NB4 (cell line): ENCODE measurements at places on chromosomes 16 and 17.

- peak; percentile 46 for DNase-seq
Observed at GRCh38 chr16:56423584-56424403, 1.6 kb downstream of the AMFR start.

GRCh38 chr16:66649636-66650205 is 45.2 kb downstream of the CMTM3 start:
- no peak for DNase-seq

GRCh38 chr16:71426069-71426879 is 15.6 kb downstream of the TLE7 start:
- peak; percentile 25 for DNase-seq

DNA sequence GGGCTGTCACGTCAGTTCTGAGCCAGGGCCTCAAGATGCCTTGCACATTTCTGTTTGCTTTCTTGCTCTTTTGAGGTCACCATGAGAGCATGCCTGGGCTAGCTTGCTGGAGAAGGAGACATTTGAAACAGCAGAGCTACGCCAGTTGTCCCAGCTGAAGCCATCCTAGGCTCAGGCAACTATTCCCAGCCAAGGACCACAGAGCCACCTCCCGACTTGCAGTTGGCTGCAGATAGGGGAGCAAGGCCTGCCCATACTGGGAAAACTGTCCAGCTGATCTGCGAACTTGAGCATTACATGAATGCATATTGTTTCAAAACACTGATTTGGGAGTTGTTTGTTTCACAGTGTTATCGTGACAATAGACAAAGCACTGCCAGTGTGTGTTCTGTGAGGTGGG is 340.8 kb downstream of the XYLT1 start:
- no peak for DNase-seq

- no peak for DNase-seq
Observed at GRCh38 chr17:63338272-63338671, 107.8 kb downstream of the CYB561 start.

DNA sequence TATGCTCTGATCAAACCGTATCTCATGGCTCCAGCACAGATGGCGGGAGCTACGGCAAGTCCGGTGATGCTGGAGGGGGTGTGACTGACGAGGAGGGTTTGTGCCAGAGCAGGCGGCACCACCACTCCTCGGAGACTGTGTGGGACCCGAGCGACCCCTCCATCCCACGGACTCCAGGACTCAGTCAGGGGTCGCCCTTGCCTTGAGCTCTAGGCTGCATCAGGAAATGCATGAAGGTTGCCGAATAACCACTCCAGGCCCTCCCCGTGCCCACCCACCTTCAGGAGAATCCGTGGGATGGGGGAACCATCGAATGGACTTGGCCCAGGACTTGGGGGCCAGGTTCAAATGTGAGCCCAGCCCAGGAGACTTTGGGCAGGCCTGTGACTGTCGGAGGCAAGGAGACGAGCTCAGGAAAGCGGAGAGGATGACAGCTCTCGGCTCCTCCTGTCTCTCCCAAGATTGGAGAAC is 60.2 kb upstream of the ZNF469 start:
- DNase-seq, result no peak

DNA sequence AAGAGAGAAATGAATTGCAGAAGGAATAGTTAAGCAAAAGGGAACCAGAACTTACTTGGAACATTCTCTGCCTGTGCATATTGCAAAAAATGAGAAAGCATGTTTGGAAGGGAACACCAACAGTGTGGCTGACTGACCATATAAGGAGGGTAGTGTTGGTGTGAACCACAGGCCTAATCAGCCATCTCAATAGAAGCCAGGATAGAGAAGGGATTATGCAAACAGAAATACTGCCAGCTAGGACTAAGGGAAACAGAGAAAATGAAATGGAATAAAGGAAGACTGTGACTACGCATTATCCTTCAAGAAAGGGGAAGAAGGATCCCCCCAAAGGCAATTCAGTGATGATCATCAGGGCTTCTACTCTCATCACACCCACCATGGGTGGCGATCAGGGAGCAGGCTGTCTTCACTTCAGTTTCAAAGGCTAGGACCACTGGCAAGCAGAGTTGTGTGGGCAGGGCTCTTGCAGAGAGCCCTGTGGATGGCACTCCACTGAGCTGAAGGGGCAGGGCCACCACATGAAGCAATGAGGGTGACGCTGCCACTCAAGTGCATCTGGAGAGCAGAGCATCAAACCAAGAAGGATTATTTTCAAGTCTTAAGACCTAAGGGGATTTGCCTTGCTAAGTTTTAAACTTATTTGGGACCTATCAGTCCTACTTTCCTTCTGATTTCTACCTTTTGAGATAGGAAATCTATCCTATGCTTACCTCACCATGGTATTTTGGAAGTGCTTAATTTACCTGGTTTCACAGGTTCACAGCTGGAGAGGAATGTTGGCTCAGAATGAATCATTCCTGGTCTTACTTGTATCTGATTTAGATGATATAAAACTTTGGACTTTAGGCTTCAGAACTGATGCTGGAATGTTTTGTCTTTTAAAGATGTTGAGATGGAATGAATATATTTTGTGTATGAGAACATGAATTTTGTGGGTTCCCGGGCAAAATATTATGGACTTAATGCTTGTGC is 140.5 kb downstream of the SSH2 start:
- DNase-seq, result no peak

DNA sequence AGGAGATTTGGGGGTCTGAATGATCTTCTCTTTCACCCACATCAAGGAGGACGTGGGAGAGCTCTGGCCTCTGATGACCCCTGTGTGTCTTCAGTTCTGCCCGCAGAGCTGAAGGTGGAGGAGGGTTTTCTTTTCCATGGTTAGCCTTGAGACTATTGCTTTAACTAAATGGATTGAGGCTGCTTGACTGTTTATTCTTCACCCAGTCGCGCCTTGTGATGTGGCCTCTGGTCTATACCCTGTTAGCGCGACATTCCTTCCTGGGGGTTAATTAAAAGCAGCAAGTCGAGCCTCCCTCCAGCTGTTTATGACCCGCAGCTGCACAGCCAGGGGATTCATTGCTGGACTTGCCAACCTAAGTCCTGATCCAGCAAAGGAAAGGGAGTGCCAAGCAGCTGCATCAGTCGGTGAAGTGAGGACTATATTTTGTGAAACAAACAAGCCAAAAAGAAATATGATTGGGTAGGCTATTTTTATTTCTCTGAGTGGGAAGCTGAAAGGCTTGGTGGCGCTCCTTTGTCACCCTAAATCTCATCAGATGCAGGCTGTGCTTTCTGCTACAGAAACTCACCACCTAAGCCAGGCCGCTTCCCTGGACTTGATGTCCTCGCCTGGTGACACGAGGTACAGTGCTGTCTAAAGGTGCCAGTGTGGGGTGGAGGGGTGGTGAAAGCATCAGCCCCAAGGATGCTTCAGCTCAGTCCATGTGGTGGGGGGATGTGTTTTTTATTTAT is 11.0 kb upstream of the SEC14L1 start:
- no peak for DNase-seq

DNA sequence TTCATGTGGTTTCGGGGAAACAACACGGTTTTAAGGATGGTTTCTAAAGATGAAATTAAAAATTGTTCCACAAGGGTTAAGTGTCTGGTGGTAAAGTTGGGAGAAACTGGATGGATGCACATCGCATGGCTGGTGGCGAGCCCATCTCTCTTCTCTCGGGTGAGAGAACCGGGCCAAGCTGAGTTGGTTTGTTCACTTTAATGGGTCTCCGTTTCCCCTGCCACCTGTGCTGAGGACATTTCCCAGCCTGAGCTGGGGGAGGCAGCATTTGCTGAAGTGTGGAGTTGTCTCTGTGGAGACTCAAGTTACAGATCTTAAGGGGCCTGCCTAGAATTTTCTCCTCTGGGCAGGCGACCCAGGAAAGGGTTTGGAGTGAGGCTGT is 7.9 kb downstream of the FUS start:
- no peak for DNase-seq

DNA sequence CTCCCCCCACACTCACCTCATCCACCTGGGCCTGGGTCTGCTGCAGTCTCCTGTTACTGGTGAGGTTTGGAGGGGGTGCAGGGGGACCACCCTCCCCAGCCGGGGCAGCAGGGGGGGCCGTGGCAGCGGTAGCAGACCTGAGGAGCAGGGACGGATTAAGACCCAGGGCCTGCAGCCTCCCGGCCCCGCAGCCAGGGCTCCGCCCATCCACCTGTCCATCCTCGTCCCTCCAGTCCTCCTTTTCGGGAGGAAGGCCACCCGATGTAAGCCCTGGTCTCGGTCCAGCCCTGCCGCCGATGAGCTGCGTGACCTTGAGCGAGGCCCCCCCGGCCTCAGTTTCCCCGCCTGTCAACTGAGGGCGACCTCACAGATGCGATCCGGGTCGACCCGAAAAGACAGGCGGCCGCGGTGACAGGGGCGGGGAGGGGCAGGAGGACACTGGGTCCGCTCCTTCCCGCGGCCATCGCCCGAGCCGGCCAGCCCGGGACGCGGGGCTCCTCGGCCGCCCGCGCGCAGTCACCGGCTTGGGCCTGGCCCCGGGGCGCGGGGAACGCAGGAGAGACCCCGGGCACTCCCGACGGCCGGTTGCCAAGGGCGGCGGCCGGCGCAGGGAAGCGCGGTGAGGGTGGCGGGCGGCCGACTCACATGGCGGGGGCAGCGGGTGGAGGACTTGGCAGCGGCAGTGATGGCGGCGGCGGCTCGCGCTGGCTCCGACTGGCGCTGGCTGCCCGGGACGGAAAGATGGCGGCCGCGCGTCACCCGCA is at the start of gene VAMP2:
VAMP2 (minus strand) TSS at position 716 of the 764 bp plus-strand sequence; CDS start at position 647, 69 bp downstream.
- peak; percentile 63 for DNase-seq

- DNase-seq, result peak; percentile 66
Observed at GRCh38 chr17:82690786-82691489, 7.6 kb downstream of the RAB40B start.

- no peak for DNase-seq
Observed at GRCh38 chr17:49117587-49118230, 14.9 kb upstream of the B4GALNT2 start.

- DNase-seq, result peak; percentile 45
Observed at GRCh38 chr16:57186872-57187854, 1.0 kb downstream of the RSPRY1 start.

GRCh38 chr17:49287481-49287880 is 56.9 kb upstream of the PHOSPHO1 start:
- DNase-seq, result no peak

DNA sequence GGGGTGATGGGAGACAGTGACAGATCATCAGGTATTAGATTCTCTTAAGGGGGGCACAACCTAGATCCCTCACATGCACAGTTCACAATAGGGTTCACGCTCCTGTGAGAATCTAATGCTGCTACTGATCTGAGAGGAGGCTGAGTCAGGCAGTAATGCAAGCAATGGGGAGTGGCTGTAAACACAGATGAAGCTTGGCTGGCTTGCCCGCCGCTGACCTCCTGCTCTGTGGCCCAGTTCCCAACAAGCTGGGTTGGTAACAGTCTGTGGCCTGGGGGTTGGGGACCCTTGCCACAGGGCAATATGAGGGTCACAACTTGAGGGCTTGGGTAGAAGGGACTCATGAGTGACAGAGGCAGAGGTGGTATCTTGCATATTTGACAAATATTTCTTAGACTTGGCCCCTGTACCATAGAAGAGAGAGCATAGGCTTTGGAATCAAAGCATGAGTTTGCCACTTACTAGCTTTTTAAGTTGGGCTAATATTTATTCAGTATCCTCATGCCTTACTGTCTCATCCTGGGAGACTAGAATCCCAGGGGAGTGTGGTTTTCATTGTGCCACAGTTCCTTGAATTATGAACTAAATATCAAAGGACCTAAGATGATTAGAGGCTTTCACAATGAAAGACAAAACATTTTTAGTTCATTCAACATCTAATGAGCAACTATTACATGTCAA is 133.4 kb downstream of the SPACA3 start:
- DNase-seq, result no peak

GRCh38 chr16:73054125-73054484 is 6.2 kb upstream of the ZFHX3 start:
- DNase-seq, result no peak

- no peak for DNase-seq
Observed at GRCh38 chr17:47207143-47208067, 1.7 kb upstream of the MYL4 start.

GRCh38 chr17:37158290-37158689 is 209.5 kb downstream of the AATF start:
- no peak for DNase-seq

- peak; percentile 39 for DNase-seq
Observed at GRCh38 chr17:55444471-55445441, 23.1 kb upstream of the MMD start.

- DNase-seq, result peak; percentile 42
Observed at GRCh38 chr17:40316571-40317344, 7.8 kb downstream of the RARA start.

DNA sequence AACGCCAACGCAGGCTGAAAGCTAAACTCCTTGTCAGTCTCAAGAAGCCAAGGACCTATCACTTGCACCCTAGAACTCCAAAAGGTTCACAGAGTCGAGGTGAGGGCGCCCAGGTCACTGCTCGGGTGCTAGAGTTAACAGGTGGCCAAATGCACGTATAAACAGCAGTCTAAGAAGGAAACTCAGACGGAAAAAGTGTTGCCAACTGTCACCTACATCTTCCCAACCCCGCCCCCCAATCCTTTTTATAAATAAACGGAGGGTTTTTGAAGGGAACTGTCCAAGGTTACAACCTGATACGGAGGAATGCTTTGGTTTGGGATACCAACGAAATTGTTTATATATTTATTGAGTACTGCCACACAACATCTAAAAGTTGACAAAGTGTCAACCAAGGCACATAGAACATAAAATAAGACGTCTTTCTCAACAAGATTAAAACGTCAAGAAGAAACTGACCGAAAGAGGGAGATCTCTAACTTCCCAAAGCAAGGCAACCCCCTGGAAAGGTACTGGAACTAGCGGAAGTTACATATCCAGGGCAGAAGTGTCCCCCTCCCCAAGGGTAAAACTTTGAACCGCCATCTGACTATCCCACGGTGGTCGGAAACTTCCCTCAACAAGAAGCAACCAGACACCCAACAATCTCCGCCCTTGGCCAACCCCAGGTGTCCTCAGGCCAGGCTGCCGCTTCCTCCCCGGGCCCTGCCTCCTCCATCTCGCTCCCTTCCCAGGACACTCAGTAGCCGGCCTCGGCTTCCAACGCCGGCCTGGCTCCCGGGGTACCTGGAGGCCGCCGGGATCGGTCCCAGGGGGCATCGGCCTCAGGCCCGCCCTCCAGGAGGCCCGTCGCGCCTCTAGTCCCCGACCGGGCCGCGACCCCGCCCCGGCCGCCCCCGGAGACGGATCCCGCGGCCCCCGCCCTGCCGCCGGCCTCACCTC is 982 bp downstream of the SPAG9 start:
- DNase-seq, result peak; percentile 76

DNA sequence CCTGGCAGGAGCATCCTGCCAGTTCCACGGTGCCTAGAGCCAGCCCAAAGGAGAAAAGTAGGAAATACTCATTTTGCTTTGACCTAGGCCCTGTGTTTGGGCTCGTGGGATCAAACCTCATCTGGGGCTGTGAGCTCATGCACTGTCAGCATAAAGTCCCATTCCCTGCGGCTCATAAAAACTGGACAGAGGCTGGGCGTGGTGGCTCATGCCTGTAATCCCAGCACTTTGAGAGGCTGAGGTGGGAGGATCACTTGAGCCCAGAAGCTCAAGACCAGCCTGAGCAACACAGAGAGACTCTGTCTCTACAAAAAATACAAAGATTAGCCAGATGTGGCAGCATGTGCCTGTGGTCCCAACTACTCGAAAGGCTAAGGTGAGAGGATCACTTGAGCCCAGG is 17.9 kb downstream of the ATP6V0D1 start:
- DNase-seq, result no peak
